Neural progenitor cell (in vitro differentiated cells): ENCODE measurements at places on chromosomes 3 and 15. TPM values are rescaled to one million over a fixed set of nuclear protein-coding genes. Genes with fewer than 3 reads are reported as not detected.

The TIMMDC1 gene
- 66.0 and 91.7 TPM in 2 replicates for total RNA-seq

The PPIP5K1 gene
- 17.0 and 35.6 TPM in 2 replicates for total RNA-seq

The SNTN gene
- total RNA-seq, result 0.65 TPM in 1 of 2 replicates, not detected in the other

The OSTN gene
- total RNA-seq, result 0.28 and 1.2 TPM in 2 replicates

The GOLGA6L4 gene
- 0.19 and 0.28 TPM in 2 replicates for total RNA-seq
